ENCODE measurements at places on chromosomes 11 and 22.

GRCh38 chr22:46376111-46376510 lies 40.6 kb downstream of the TRMU start:
- DNase-seq: no peak

GRCh38 chr11:66002648-66003225 lies 434 bp downstream of the BANF1 start:
- no peak for DNase-seq

GRCh38 chr11:71086687-71087258 lies 165.6 kb downstream of the SHANK2 start:
- no peak for DNase-seq

GRCh38 chr11:70702040-70702648 lies 303.8 kb downstream of the CTTN start:
- DNase-seq: no peak

DNA sequence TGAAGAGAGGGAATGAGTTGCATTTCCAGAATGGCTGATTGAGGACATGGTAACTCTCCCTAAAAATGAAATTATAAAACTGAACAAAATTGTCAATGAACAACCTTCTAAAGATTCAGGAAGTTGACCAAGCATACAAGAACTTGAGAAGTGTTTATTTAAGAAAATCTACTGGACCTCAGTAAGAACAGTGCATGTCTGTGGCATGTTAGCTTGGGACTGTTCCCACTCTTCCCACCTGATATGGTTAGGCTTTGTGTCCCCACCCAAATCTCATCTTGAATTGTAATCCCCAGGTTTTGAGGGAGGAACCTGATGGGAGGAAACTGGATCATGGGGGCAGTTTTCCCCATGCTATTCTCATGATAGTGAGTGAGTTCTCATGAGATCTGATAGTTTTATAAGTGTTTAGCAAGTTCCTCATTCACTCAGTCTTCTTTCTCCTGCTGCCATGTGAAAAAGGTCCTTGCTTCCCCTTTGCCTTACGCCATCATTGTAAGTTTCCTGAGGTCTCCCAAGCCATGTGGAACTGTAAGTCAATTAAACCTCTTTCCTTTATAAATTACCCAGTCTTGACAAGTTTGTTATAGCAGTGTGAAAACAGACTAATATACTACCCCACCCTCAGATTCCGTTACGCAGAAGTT lies 15.4 kb downstream of the MS4A13 start:
- no peak for DNase-seq

DNA sequence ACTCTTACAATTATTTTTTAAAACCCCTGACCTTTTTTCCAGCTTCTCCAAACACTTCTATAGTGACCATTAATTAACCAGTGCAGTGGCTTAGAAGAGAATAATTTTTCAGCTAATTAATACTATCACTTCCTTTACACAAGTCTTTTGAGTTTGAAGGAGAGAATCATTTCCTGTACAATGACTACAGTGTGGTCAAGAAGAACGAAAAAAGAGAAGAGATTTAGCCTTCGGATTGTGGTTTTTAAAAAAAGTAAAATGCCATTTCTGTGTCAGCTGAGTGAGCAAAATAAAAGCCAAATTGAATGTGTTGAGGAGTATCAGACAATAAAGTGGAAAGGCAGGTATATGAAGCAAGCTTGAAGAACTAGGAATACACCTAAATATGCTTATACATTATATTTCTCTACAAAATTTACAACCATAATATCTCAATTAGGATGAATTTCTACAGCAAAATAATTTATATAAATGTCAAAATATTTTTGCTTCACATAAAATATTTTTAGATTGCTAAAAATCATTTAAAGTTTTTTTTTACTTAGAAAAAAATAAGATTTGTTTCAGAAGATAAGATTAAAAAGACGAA lies 1155.2 kb upstream of the CNTN5 start:
- no peak for DNase-seq

DNA sequence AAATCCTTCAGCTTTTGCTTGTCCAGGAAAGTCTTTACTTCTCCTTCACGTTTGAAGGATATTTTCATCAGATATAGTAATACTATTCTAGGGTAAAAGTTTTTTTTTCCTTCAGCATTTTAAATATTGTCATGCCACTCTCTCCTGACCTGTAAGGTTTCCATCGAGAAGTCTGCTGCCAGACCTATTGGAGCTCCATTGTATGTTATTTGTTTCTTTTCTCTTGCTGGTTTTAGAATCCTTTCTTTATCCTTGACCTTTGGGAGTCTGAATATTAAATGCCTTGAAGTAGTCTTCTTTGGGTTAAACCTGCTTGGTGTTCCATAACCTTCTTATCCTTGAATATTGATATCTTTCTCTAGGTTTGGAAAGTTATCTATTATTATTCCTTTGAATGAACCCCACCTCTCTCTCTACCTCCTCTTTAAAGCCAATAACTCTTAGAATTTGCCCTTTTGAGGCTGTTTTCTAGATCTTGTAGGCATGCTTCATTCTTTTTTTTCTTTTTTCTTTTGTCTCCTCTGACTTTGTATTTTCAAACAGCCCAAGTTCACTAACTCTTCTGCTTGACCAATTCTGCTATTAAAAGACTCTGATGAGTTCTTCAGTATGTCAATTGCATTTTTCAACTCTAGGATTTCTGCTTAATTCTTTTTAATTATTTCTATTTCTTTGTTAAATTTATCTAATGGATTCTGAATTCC lies 12.0 kb upstream of the WEE1 start:
- no peak for DNase-seq

DNA sequence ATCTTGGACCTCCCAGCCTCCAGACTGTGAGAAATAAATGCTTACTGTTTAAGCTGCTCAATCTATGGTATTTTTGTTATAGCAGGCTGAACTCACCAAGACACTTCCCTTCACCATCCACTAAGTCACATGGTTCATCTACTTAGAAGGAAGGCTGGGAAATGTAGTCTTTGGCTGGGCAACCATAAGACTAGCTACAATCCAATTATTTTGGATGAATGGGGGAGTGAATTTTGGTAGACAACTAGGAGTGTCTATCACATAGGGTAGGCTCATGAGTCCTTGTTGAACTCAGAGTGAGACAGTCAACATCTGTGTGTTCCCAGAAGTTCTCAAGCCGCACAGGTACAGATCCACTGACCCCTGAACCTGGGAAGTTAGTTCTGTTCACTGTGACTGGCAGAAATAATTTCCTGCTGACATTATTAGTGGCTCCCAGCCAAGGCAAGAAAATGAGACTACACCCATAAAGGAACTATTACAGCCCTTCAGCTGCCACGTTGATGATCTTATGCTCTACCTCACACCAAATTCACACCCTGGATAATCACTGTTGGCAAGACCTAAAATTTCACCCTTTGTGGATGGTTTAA lies 3.1 kb upstream of the SLC35C1 start:
- no peak for DNase-seq

- no peak for DNase-seq
These were observed 165.3 kb downstream of the TTC28 start for GRCh38 chr22:28514321-28514821.

GRCh38 chr22:22058633-22059290 lies 76.2 kb upstream of the TOP3B start:
- no peak for DNase-seq

GRCh38 chr11:47616726-47617416 lies 22.7 kb upstream of the C1QTNF4 start:
- DNase-seq: no peak

DNA sequence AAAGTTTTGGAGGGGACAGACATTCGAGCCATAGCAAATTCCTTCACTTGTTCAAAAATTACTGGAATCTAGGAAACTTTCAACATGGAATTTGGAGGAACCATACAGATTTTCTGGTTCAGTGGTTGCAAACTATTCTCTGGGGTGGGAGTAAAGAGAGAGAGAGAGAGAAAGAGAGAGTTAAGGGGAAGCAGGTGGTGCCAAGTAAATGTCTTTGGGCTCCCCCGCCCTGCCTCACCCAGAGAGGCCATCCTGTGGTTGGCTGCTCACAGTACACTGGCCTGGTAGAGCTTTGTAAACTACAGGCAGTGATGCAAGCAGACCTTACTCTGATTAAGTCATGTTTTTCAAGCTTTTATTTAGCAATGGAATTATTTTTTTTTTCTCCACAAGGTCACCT lies 82.6 kb downstream of the ADAMTS15 start:
- no peak for DNase-seq

DNA sequence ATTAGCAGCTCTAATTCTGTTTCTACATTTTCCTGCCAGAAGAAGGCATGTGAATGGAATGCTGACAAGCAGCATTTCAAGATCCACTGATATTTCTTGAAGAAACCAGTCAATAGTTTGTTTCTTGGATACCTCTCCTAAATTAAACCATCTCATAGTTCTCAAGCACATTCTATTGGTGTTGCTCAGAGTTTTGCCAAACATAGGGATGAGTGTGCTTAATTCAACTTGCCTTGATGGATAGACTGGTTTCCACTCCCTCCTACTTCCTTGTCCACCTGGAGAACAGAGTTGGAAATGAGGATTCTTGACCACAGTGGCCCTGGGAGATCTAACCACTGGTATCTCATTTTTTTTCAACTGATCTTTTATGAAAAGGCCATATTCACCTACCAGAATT lies 29.8 kb upstream of the DDX10 start:
- no peak for DNase-seq

DNA sequence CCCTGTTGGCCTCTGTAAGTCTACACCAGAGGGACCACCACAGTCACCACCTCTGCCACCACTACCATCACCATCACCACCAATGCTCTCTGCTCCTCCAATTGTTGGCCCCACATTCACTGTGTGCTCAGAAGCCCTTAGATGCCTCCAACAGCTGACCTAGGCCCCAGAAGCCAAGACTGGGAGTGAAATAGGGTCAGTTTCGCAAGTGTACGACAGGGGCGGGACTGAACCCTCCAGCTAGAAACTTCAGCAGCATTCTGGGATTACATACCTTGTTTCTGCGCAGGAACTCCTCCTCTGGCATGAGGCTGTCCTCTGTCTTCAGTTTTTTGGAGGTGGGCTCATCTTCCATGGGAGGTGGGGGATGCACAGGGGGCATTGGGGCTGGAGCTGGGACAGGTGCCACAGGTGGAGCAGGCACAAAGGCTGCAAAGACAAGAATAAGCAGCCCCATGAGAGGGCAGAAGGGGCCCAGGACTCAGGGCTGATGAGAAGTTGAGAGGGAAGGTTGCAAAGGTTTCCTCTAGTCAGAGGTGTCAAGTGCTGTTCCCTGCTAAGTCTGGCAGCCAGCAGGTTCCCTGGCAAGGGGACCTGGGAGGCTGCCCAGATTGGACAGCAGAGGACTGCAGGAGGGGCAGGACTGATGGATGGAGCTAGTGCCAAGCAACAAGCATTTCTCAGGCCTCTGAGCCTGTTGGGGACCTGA lies 10.2 kb upstream of the TBC1D10A start:
- no peak for DNase-seq

- no peak for DNase-seq
These were observed 8.2 kb upstream of the MAFF start for GRCh38 chr22:38193580-38193979.

DNA sequence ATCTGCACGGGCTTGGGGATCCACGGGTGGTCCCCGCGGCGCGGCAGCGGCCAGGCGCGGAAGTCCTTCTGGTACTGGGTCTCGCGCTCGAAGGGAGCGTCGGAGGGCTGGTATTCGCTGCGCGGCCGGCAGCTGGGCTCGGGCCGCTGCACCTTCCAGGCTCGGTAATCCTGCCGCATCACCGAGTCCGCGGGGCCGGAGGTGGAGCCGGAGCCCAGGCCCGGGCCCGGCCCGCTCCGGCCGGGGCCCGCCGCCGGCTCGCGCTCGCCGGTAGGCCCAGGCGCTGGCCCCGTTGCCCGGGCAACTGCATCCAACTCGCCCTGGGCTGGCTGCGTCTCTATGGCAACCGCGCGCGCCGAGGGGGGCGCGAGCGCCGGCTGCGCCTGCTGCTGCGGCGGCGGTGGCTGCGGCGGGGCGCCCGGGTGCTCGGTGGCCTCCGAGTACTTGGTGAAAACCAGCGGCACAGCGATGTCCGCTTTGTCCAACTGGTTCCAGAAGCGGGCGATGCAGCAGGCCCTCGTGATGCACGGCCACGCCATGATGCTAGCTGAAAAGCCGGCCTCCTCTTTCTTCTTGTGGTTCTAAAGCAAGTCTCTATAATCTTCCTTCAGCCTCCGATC lies 897 bp downstream of the MAP6 start:
- DNase-seq: no peak

GRCh38 chr11:2577991-2578928 lies 121.5 kb downstream of the KCNQ1OT1 start:
- no peak for DNase-seq

DNA sequence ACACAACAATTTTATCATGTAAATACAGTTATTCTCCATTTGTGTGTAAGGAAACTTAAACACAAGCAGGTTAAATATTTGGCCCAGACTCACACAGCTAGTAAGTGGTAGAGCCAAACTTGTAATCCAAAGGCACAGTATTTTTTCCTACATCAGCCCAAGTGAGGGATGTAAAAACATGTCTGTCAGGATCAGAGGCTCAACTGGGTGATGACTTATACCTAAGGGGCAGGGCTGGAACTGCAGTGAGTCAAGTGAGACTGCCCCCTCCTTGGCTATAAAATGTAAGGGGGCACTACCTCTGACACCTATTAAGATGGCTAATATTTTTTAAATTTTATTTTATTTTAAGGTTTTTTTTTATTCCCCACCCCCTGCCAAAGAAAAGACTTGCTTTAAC lies 82.6 kb downstream of the APIP start:
- DNase-seq: no peak

DNA sequence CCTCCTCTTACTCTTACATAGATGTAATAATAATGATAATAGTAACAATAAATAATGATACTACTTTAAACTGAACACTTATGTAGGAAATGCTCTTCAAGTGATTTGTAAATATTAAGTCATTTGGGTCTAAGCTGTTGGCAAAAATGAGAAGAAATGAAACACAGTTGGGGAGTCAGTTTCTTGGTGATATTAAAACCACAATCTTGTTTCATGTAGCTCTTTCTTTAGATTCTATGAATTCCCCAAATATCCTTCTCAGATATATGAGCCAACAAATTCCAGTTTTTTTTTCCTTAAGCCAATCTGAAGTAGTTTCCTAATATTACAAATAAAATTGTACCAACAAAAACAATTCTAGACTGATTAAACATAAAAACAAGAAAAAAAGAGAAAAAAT lies 1115.6 kb upstream of the CNTN5 start:
- DNase-seq: no peak

GRCh38 chr11:108589136-108589535 lies 4.4 kb downstream of the EXPH5 start:
- DNase-seq: no peak

- DNase-seq: no peak
These were observed 82.1 kb downstream of the CADM1 start for GRCh38 chr11:115421992-115422689.

GRCh38 chr11:123451183-123451781 lies 21.2 kb downstream of the GRAMD1B start:
- DNase-seq: no peak
